Cardiac muscle cell (in vitro differentiated cells and primary cell): ENCODE measurements at places on chromosomes 12 and 14.

DNA sequence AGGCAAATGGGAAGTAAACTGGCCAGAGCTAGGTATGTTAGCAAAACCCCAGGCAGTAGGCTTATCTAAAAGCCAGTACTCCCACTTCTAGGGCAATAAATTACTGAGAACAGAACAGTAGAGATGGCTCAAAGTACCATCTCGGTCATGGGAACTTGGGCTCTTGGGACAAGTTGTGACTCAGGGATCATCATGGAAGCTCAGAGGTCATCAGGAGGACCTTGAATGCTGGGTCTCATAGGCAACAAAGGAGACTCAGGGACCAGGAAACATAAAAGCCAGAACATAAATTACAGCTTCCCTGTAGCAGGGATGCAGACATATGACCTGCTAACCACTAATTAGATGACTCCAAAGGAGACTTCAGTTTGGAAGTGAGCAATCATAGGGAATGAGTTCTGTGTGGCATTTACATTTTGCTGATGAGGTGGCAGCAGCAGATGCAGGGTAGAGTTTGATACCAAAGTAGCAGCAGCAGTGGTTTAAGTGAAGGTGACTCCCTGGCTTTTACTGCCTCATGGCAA lies 97.6 kb upstream of the SCAF11 start:
- no peak for DNase-seq

DNA sequence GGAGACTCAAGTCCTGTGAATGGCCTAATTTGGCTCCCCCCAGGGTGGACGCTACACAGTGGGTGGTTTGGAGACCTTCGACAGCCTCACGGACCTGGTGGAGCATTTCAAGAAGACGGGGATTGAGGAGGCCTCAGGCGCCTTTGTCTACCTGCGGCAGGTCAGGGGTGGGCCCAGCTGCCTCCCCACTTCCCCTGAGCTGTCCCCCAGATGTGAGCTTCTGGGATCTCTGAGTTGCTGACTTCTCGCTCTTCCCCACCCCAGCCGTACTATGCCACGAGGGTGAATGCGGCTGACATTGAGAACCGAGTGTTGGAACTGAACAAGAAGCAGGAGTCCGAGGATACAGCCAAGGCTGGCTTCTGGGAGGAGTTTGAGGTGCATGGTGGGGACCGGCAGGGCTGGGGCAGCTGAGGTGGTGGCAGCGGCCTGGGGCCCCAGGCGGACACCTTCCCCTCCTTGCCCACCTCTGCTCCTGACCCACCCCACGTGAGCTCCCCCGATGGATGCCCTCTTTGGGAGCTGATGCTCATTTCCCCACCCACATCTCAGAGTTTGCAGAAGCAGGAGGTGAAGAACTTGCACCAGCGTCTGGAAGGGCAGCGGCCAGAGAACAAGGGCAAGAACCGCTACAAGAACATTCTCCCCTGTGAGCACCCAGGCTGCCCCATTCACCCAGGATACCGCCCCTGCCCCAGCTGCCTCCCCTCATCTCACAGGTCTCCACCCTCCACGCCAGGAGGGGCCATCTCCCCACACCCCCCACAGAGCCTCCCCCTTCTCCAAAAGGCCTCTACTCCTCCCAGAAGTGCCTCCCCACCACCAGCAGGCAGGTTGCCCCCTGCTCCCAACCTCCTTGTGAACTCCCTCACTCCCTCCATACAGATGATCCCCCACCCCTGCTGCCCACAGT lies 4.2 kb downstream of the PTPN6 start:
- no peak for DNase-seq

GRCh38 chr14:60840313-60840712 lies 105.8 kb downstream of the MNAT1 start:
- no peak for DNase-seq

- DNase-seq = no peak
Observed at GRCh38 chr14:81471062-81471461, 62.6 kb downstream of the SEL1L start.

- DNase-seq = no peak
Observed at GRCh38 chr12:132618683-132619043, at the start of gene P2RX2. Gene P2RX2, plus strand, starts transcription at chr12:132618776. Its CDS starts 41 bp downstream, at chr12:132618817.

DNA sequence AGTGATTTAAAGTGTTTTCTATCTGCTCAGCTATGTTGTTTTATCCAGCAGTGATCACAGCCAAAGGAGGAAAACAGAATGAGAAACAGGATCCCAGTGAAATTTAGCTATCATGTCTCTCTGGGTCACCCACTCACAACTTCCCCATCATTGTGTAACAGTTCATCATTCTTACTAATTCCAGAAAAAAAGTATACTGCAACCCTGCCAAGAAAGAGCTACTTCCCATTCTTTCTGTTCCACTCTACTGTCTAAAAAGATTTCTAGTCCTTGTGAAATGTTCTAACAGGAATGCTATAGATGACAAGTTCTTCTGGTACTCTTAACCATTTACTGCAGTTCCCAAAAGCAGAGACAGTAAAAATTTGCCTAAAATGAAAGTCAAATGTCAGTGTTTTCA lies 39.2 kb upstream of the CD163 start:
- peak; percentile 2 for DNase-seq

GRCh38 chr12:87332987-87333726 lies 696.0 kb downstream of the C12orf50 start:
- no peak for DNase-seq

GRCh38 chr14:93207468-93208308 lies 632 bp downstream of the UBR7 start:
- peak; percentile 64 for DNase-seq

GRCh38 chr12:72966684-72967083 lies 694.5 kb downstream of the TRHDE start:
- no peak for DNase-seq

GRCh38 chr12:108371801-108372344 lies 32.8 kb upstream of the CMKLR1 start:
- DNase-seq = peak; percentile 90

DNA sequence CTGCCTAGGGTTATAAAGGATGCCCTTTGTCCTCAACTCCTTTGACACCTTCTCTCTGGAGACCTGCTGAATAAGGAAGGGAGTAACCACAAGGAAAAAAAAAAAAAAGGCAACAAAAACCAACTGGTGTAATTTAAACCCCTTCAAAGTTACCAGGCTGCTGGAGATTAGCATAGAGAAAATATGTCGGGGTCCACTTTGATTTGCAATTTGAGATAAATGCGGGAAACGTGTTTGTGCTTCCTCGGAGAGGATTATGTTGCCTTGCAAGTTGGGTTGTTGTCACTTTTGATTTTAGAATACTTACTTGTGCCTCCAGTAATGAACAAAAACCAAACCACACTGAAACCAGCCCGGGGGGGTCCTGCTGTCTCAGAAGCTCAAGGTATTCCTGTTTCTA lies 200.2 kb upstream of the MYL2 start:
- DNase-seq = no peak

DNA sequence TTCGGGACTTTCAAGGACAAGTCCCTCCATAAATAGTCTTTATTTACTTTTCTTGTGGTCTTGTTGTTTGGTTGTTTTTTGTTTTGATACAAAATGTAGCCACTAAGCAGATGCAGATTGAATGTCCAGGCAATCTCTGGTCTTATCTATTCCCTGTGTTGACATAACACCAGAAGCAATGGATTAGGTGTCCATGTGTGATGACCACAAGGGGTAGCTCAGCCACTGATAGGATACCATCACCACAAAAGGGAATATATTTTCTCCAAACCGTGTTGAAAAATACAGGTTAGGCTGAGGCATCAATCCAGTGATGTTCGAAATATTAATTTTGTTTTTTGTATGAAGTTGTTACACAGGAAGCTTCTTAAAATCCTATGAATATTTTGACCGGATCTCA lies 196.3 kb downstream of the EPS8 start:
- DNase-seq = no peak

DNA sequence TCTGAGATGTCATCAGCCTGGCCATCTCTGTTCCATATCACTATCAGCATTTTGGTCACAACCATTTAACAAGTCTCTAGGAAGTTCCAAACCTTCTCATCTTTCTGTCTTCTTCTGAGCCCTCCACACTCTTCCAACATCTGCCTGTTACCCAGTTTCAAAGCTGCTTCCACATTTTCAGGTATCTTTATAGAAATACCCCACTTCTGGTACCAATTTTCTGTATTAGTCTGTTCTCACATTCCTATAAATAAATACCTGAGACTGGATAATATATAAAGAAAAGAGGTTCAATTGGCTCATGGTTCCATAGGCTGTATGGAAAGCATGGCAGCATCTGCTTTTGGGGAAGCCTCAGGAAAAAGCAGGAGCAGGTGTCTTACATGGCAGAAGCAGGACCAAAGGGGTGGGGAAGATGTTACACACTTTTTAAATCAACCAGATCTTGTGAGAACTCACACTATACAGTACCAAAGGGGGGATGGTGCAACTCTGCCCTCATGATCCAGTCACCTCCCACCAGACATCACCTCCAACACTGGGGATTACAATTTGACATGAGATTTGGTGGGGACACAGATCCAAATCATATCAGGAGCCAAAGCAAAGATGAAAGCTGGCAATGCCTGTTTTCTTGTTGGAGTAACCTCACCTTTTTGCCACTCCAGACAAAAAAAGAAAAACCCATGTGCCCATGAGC lies 37.4 kb downstream of the CREBL2 start:
- no peak for DNase-seq

DNA sequence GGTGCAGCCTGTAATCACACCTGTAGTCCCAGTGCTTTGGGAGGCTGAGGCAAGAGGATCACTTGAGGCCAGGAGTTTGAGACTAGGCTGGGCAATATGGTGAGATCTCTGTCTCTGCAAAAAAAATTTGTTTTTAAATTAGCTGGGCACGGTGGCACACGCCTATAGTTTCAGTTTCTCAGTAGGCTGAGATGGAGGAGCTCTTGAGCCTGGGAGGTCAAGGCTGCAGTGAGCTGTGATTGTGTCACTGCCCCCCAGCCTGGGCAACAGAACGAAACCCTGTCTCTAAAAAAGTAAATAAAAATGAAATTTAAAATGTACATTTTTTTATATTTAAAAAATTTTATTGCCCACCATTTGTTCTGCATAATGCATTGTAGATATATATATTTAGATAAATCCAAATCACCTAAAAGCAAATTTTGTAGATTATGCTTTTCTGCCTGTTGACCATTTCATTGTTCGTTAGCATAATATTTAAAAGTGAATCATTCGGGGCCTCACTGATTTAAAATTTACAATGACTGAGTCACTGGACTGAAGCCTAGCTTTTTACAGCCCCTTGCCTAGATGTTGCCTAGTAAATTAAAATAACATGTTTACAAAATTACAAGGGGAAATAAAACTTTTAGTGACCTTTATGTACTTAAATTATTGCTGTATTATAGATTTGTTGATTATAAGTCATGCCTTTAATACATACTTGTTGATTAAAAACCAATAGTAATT lies 87.9 kb downstream of the USP15 start:
- DNase-seq = no peak

DNA sequence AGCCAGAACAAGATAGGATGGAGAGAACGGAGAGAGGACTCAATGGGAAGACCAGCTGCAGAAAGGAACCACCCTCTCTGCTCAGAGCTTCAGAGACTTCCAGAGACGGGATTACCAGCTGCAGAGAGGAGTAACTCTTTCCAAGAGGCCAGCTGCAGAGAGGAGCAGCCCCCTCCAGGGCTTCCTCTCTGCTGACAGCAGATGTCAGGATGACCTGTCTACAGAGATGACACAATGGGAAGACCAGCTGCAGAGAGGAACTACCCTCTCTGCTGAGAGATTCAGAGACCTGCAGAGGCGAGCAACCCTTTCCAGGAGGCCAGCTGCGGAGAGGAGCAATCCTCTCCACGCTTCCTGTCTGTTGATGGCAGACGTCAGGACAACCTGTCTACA lies 61.8 kb downstream of the KLRG1 start:
- DNase-seq = no peak

DNA sequence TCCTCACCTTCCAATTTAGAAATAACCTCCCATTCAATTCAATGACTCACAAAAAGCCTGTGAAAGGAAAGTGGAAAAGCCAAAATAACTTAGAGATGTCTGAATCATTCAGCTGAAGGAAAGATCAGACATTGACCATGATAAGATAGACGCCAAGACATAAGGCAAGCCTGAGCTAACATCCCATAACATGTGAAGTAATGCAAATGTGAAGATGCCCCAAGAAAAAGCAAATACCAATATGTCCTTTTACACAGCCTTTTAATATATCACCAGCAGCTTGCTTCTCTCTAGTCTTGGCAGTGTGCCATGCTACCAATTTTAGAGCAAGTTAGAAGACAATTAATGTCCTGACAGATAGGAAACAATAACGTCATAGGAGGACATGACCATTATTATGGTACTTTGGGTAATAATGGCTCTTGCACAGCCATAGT lies 2.4 kb upstream of the NUMB start:
- no peak for DNase-seq

DNA sequence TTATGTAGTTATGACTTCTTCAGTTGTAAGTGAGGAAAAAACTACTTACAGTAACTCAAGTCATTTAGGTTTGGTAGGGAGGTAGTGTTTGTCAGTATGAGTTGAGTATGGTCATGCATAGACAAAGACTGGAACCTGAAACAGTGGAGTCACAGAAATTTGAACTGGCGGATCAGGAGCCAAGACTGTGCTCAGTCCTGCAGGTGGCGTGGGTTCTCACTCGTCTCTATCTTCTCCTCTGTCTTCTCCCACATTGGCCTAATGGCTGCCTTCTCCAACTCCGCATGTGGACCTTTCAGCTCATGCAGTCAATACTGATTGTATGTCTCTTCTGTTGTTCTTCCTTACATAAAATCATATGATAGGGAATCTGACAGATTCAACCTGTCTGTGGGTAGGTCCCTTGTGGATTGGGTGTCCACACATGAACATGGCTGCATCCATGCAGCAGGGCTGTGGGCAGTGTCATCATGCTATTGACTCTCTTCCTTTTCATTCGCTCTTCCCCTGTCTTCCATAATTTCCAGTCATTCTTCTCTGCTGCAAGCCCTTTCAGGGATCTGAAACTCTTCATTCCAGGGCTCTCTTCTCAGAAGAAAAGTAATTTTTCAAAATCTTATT lies 78.8 kb upstream of the NEDD1 start:
- no peak for DNase-seq

DNA sequence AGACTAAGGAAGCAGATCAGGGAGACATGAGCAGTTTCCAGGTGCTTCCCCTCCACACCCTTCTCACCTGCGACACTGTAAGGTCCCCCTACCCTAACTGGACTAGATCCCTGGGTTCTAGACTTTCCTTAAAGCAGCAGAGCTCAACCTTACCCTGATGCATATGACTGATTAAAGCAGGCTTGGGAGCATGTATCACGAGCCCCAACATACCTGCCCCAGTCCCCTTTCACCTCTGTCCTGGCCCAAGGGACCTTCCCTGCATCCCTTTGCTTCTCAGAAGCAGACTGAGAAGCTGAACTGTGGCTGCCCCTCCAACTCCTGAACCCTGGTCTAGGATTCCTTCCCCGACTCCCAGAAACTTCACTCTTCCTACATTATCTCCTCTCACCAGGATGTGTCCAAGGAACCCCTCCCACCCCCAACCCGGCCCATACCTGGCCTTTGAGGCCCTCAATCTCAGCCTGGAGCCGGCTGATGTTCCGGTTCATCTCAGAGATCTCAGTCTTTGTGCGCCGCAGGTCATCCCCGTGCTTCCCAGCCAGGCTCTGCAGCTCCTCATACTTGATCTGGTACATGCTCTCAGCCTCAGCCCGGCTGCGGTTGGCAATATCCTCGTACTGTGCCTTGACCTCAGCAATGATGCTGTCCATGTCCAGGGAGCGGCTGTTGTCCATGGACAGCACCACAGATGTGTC lies 5.4 kb downstream of the KRT8 start:
- DNase-seq = no peak
